Bladder microvascular endothelial cell (primary cell): ENCODE measurements at places on chromosomes 6 and 20. TPM values are rescaled to one million over a fixed set of nuclear protein-coding genes. Genes with fewer than 3 reads are reported as not detected.

Gene TOMM34
- total RNA-seq, result 12.3 and 13.0 TPM in 2 replicates

Gene TMC2
- not detected in 2 replicates for total RNA-seq

Gene MOG
- not detected in 2 replicates for total RNA-seq

Gene C6orf58
- under 0.01 and 0.50 TPM in 2 replicates for total RNA-seq

Gene KLHDC3
- total RNA-seq, result 98.5 and 107 TPM in 2 replicates
